Activated CD4-positive, alpha-beta T cell treated with anti-CD3 and anti-CD28 coated beads for 4 hours (primary cell): ENCODE measurements at places on chromosomes 4 and X.
A peak's percentile ranks its signal among the peaks of the same experiment; 100 is the strongest.

- no peak for DNase-seq
Observed at GRCh38 chr4:5921101-5921980, 28.5 kb upstream of the CRMP1 start.

DNA sequence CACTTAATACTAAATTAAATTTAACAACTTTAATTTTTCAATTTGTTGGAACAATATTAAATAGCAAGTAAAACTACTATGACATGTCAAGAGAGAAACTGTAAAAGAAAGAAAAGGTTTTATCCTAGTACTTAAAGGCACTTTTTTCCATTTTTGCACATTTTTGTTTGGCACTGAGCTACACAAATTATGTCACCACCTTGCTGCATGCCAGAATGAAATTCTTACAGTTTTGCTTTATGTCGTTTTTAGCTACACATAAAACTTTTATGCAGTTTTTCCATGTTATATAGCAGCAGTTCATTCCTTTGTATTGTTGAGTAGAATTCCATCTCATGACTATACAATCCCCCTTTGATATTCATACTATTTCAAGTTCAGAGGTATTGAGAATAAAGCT is 99.1 kb upstream of the RXFP1 start:
- DNase-seq = no peak

DNA sequence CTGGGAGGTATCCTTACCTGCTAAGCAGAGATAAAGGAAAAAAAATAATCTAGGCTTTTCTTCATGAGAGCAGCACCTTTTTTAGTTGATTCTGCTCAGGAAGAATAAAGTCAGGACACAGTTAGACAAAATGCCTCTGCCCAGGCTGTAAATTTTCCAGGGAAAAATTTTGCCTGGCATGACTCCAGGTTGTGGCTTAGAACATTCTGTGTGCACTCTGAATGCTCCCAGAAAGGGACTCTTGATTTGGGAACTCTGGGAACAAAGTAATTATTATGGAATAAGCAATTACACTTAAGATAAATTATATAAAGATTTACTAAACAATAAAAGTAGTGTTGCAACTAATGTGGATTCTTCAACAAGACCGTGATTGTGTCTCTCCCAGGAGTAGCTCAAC is 826.2 kb upstream of the TENM3 start:
- no peak for DNase-seq

GRCh38 chrX:43969504-43970501 is 3.4 kb downstream of the NDP start:
- DNase-seq = no peak

GRCh38 chr4:141158219-141158618 is 24.9 kb upstream of the RNF150 start:
- no peak for DNase-seq

- DNase-seq = no peak
Observed at GRCh38 chr4:105057370-105058105, 89.1 kb upstream of the TET2 start.

DNA sequence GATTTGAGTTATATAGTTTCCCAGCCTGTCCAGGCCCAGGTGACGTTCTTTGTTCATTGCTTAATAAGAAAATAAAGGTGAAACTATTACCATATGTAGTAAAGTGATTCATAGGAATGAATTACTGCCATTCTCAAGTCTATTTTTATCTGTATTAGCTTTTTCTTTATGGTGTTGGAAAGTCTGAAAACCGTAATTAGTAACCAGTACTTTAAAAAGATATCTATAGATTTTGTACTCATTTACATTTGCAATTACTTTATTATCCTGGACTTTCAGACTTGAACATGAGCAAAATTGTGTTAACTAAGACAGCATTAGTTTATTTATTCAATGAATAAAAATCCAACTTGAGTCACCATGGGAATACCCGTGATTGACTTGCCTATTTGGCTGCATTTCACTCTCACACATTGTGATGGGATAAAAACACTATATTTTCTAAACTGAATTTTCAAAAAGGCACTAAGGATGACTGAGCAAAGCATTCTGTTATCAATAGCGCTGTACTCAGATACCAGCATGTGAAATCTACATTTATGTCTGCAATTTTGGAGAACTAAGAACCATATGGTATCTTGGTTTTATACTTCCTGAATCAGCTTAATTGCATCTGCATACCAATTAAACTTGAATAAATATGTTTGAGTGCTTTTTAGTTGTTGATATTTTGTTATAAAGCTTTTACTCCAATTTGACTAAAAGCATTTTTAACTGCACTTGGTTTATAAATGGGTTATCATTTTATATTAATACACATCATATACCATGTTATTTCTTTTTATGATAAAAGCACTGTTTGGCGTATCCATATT is 154.6 kb downstream of the CCSER1 start:
- no peak for DNase-seq

GRCh38 chr4:108683479-108683878 is 33.1 kb downstream of the OSTC start:
- no peak for DNase-seq

- no peak for DNase-seq
Observed at GRCh38 chr4:139622901-139623381, 42.7 kb upstream of the MGST2 start.

DNA sequence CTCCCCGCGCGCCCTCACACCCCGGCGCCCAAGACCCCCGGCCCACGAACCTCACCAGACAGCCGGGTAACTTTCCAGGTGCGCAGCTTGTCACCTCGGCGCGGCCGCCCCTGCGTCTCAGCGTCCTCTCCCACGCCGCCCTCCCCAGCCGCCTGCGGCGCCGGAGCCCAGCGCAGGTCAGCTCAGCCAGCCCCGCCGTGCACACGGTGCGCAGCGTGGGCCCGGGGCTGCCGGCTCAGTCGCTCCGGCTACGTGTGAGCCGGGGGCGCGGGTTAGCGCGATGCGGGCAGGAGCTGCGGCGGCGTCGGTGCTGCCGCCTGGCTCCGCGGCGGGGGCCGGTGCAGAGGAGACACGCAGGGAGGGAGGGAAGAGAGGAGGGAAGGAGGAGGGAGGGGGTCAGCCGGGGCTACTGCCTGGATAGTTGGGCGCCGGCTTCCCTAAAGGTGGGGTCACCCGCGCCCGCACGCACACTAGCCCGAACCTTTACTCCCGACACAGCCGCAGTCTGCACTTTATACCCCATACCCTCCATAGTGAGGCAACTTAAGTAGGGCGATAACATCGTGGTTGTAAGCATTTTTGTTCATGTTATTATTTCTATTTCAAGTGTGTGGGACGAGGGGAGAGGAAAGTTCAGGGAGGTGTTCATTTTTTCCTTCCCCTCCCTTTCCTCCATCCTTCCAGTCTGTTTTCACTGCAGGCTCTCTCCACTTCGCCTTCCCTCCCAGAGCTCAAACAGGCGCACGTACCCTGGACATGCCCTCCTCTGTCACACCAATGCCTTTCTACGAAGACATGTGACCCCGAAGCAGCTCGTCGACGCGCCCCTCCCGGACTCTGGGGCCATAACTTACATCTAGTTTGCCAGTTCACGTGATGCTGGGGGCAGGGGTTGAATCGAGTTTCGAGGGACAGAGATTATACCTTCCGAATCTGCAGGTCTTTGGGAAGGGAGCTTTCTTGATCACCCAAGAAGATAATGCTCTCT is at the start of gene PRKG2:
Gene PRKG2 (minus strand): TSS at position 342 of the 988 bp plus-strand sequence. CDS start 10,175 bp downstream, outside the sequence.
- no peak for DNase-seq

DNA sequence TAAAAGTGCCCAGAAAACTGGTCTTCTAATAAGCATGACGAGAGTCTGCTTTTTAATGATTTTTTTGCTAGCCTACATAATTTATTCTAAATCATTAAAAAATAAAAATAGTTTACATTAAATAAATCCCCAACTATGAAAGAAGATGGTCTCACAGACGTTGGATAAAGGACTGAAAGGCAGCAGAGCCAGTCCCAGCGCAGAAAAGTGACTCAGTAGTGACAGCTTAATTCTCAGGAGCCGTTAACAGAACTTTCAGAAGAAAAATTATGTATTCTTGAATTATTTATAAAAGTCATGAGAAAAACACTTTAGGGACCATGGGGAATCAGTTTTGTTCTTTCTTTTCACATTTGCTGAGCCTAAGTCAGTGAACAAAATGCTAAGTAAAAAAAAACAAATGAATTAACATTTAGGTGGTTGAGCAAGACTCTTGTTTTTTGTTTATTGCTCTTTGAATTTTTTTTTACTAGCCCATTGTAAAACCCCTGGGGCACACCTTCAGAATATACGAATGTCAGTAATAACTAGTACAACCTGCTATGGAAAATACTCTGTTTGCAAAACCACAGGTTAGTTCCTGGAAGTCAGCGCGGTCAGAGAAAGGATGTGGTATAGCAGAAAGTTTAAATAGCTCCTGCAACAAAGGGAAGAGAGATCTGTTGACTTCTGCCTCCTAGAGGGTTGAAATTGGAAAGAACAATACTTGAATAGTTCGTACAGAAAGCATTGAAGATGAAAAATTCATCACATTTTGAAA is 50.4 kb upstream of the CCDC160 start:
- DNase-seq = peak; percentile 60

- no peak for DNase-seq
Observed at GRCh38 chr4:8644966-8645752, 52.6 kb downstream of the CPZ start.

DNA sequence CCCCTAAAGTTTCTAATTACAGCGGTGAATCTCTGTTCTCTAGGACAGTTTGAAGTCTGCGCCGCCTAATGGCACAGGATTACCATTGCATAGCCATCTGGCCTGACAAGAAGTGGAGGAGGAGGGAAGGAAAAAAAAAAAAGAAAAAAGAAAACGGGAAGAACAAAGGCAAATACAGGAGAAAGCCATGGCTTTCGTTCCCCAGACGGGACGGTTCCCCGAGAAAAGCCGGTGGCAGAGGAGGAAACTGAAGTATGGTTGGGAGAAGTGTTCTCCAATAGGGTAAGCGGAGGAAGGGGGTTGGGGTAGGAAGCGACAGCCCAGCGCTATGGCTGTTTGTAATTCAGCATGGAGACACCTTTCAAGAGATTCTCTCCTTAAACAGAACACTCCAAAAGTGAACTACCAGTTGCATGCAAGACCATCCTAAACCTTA is 80.8 kb downstream of the HMGN5 start:
- peak; percentile 13 for DNase-seq

DNA sequence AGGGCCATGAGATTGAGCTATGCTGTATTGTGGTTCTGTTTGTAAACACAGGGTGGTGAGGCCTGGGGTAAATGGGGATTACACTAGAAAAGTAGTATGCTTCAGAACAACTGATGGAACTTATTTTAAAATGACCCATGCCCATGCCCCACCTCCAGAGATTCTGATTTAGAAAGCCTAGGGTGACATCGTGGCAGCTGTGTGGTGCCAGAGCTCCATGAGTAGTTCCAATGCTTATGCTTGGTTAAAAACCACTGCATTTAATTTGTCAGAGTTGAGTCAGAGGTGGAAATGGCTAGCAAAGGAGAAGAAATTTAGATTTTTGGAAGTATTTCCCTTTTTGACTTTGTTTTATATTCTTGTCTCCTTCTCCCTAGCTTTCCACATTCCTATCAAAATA is 63.4 kb upstream of the PDE5A start:
- DNase-seq = no peak

GRCh38 chrX:115390078-115390477 is 100.6 kb downstream of the LUZP4 start:
- no peak for DNase-seq

DNA sequence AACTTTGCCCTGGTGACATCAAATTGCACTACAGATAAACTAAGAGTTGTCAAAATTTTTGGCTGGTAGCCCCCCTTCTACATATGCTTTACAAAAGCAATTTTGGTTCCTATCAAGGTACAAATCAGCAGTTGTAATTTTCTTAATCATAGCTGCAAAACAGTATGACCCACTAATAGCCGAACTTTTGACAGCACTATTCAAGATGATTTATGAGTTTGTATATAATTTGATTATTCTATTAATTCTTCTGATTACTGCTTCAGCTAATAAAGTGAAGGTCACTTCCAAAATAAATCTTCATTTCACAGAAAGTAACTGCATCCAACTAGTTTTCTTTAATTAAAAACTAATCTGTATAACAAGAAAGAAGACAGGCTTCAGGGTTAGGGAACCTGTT is 119.6 kb downstream of the CHM start:
- no peak for DNase-seq

GRCh38 chr4:78145622-78146021 is 88.5 kb downstream of the FRAS1 start:
- DNase-seq = no peak

GRCh38 chr4:152259866-152260265 is 276.0 kb downstream of the FBXW7 start:
- no peak for DNase-seq

- no peak for DNase-seq
Observed at GRCh38 chr4:11799196-11799595, 370.5 kb upstream of the HS3ST1 start.

- DNase-seq = no peak
Observed at GRCh38 chrX:103562801-103563200, 22.5 kb upstream of the TCEAL4 start.

DNA sequence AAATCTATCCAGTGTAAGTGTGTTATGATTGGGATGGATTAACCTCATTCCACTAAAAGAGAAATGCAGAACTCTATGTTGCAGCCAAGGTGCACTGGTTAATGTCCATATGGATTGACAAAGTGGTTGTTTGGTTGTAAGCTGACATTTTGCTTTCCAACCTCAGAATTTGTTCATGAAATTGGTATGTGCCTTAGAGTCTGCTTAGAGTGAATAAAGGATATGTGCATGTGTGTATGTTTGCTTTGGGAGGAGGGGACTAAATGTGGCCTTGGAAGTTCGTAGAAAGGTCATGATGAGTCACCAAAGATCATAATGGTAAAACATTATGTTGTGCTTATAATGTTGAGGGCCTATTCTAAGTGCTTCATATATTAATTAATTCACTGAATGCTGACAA is 44.1 kb upstream of the MBNL3 start:
- DNase-seq = no peak

DNA sequence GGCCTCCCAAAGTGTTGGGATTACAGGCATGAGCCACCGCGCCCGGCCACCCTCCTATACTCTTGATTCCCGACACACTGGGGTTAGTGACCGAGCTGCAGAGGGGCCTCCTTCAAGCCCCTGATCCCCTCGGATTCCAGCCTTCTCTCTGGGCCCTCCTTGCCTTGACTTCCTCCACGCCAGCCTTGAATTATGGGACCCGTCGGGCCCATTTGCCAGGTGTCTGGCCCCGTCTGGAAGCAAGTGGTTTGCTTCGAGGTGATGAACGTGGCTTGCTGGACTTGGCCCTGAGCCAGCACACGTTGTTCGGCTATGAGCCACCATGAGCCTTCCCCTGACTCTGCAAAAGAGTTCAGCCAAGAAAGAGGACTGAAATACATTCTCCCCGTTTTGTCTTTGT is 37.4 kb upstream of the GRPEL1 start:
- no peak for DNase-seq

- DNase-seq = no peak
Observed at GRCh38 chrX:44731160-44731559, 112.7 kb upstream of the DUSP21 start.

- no peak for DNase-seq
Observed at GRCh38 chr4:124144238-124144654, 568.3 kb downstream of the ANKRD50 start.

GRCh38 chr4:4461850-4462249 is 74.9 kb downstream of the NSG1 start:
- peak; percentile 49 for DNase-seq
